ENCODE measurements at places on chromosomes 7 and 10.

DNA sequence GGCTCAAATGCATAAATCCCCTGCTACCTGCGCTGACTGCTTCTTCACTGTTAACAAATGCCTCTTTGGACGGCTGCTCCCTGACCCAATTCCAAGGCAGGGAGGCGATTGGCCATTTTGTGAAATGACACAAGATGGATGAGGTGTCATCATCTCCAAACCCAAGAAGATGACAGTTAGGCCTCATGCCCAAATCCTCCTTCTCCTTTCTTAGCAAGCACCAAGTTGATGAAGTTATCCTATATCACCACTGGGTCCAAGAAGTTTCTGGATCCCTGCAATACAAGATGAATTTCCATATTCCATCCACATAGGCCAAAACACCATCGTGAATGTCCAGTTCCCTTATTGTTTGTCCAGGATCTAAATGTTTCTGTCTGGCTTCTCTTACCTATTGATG lies 98.5 kb upstream of the RAB11FIP2 start:
- no peak for DNase-seq

DNA sequence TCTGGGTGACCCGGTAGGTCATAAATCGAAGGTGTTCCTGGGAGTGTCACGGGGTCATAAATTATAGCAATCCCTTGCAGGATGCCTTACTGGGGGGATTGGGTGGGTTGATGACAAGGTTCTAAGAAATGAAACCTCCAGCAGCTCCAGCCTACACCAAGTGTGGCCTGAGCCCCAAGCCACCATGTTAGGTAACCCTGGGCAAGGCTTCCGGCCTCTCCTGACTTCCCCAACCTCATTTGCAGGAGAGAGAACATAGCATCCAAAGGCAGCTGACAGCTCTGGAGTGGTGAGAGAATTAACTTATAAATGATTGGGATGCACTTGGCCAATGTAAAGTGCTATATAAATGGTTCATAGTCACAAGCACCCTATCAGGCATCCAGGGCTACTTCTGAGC lies 52.8 kb upstream of the TMEM273 start:
- DNase-seq: no peak

DNA sequence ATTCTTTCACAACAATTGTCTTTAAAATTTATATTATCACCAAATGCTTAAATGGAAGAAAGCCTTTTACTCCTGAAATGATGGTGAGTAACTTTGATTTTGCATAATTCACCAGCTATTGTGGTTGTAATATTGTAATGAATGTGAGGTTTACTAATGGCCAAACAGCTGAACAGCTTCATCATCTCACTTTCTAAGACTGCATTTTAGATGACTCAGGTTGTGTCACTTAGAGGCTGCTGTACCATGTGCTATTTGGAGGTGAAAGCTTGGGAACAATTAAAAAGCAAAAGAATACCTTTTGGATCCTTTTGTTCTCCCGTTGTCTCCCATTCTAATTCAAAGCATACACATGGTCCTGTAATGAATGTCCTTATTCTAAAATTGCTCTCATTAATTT lies 604.0 kb upstream of the PFKP start:
- DNase-seq: no peak

GRCh38 chr7:111264981-111265380 lies 174.1 kb downstream of the LRRN3 start:
- DNase-seq: no peak

DNA sequence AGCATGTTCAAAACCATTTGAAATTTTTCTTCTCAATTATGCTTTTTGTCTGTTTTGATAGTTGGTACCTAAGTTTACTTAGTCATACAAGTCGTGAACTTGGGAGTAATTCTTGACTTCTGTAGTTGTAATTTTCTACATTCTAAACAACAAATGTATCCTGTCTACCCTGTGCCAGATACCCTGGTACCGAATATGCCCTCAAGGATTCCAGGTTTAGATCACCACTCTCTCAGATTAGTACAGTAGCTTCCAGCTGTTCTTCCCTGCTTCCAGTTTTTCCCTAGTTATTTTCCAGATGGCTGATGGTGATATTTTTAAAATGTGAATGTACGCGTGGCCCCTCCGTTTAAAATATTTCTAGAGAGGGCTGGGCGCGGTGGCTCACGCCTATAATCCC lies 6.5 kb downstream of the STAM start:
- no peak for DNase-seq

DNA sequence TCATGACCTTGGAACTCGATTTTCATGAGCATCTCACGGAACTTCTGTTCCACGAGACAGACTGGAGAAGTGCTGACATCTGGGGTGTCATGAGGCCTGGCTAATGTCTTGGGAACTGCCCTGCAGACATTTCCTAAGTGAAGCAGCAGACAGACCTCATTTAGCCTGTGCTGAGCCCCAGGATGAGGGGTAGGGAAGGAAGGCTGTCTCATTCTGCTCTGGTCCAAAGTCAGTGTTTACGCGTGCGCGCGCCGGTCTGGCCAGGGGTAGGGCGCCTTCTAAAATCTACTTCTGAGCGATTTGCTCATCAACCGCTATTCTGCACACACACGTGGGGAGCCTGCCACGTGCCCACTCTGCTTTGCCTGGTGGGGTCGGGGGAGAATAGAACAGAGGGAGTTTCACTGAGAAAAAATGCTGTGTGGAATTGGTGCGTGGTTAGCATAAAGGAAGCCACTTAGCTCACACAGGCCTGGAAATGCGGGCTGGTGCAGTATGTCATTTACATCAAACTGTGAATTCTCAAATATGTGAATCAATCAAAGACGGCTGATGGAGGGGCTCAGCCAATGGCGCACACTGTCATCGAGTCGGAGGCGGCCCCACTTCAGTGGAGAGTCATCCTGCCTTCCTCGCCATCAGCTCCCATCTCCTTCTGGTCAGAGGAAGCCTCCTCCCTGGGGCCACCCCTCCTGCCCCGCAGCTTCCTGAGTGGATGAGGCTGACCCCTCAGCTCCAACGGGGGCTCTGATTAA lies 335.1 kb downstream of the ADARB2 start:
- DNase-seq: no peak

DNA sequence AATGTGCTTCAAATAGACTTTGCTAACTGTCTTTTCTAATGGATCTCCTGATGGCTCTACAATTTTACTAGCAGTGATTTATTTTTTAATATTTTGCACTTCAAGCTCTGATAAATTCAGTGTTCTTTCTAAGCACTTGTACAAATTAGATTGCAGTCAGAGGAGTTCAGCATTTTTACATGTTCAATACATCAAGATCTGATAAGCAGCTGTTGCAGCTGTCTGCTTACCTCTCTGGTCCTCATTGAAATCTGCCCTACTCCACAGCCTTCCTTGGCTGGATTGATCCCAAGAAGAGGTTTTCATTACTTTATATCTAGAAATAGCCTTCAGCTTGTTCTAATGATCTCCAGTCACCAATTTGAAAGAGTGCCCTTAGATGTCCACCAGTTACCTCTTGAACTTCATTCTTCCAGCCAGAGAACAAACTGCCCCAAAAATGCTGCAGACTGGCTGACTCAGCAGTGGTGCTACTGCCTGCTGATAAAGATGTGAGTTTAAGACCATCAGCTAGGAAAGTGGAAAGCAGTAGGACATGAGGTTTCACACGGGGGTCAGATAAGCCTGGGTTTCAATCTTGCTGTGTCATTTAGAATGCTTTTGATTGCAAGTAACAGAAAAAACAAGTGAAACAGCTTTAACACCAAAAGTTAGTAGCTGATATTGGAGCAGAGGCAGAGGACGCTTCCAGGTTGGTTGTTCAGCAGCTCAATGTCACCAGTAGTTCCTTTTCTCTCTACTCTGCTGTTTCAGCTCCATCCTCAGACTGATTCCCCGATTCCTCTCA lies 350.9 kb upstream of the NPVF start:
- DNase-seq: no peak

DNA sequence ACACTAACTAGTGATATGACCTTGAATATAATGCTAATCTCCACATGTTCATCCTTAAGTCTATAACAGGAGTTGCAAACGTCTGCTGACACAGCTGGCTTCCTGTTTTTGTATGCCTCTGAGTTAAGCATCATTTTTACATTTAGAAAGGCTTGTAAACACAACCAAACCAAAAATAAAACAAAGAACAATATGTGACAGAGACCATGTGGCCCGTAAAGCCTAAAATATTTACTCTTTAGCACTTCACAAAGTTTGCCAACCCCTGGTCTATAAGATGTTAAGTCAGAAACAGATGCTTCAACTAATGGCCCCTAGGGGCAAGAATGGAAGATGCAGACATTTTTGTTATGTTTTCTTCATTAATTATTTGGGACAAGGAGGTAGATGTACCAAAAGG lies 109.3 kb downstream of the CPEB3 start:
- DNase-seq: no peak

- DNase-seq: no peak
These were observed 73.7 kb downstream of the NKX6-2 start for GRCh38 chr10:132712291-132712690.

DNA sequence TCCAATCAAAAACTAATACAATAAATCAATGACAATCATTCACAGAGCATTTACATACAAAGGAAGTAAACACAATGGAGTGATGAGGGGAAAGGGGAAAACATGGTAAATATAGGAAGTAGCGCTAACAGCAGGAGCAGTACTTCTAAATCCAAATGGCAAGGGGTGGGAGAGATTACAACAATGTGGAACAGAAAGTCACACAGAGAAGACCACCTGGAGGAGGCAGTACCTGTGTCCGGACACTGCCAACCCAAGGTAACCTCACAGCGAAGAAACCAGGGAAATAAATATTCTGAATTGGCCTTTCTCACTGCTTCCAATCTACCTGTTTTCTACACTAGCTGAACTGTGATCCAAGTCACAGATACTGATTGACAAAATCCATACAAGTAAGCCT lies 58.2 kb downstream of the ABI1 start:
- DNase-seq: no peak

- no peak for DNase-seq
These were observed 77.2 kb upstream of the PALS2 start for GRCh38 chr7:24496036-24496435.

GRCh38 chr10:77463967-77464745 lies 173.5 kb downstream of the KCNMA1 start:
- DNase-seq: no peak

GRCh38 chr7:108464743-108465142 lies 8.5 kb upstream of the NRCAM start:
- no peak for DNase-seq

DNA sequence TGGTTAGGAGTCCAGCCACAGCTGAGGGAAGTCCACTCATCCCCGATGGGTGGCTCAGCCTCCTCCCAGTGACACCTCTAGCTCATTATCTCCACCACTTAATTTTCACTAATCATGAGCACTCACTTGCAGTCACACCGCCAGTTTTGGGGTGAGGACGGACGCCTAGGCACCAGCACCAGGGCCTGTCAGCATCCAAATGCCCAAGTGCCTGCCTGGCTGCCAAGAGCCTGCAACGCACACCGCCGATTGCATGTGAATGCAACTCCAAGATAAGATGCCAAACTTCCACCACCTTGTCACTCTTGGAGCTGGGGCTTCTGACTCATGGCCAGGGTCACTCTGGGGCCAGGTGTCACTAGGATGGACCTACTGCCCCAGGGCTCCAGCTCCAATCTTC lies 24.4 kb upstream of the SMARCD3 start:
- DNase-seq: no peak

DNA sequence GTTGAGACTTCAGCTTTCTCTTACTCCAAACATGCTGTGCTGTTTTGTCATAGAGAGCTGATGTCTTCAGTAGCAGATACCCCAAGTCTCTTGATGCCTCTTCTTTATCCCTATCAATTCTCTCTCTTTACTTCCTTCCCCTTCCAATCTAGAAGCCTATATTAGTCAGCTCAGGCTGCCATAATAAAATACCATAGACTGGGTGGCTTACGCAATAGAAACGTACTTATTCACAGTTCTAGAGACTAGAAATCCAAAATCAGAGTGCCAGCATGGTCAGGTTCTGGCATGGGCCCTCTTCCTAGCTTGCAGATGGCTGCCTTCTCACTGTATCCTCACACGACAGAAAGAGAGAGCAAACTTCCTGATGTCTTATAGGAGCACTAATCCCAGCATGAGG lies 9.0 kb upstream of the GARS1 start:
- no peak for DNase-seq

GRCh38 chr10:79940431-79940830 lies 8.5 kb downstream of the SFTPD start:
- no peak for DNase-seq

GRCh38 chr7:152158801-152159587 lies 133.5 kb downstream of the GALNT11 start:
- DNase-seq: no peak

DNA sequence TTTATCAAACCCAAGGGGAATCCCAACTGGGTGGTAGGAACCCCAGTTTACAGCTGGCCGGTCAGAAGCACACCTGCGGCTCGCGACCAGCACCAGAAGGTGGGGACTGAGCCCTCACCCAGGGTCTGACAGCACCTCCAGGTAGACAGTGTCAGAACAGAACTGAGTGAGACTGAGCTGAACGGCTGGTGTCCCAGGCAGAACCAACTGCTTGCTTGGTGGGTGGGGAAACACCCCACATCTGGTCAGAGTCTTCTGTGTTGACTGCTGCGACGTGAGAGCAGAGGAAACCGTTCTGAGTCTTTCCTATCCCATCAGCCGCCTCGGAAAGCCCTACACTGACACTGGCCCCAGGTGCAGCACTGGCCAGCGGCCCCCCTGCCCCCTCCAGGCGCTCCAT lies 160.7 kb downstream of the MAD1L1 start:
- no peak for DNase-seq

GRCh38 chr7:82548141-82548688 lies 104.6 kb upstream of the CACNA2D1 start:
- no peak for DNase-seq

DNA sequence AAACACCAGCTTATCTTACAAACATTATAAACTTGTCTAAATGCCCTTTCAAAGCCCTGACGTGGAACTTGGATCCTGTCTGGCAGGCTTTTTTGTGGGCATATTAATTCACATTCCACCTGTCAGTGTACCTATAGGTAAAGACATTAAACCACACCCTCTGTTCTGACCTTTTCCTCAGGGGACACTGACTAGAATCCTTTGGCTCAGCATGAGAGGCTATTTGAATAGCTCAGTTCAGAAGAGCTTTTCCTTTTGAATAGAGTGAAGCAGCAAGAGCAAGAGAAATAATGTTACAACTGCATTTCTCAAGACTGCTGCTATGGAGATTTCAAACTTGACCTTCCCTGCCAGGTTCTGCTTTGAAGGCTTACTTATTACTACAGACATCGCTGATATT lies 76.9 kb downstream of the CYP51A1 start:
- DNase-seq: no peak

DNA sequence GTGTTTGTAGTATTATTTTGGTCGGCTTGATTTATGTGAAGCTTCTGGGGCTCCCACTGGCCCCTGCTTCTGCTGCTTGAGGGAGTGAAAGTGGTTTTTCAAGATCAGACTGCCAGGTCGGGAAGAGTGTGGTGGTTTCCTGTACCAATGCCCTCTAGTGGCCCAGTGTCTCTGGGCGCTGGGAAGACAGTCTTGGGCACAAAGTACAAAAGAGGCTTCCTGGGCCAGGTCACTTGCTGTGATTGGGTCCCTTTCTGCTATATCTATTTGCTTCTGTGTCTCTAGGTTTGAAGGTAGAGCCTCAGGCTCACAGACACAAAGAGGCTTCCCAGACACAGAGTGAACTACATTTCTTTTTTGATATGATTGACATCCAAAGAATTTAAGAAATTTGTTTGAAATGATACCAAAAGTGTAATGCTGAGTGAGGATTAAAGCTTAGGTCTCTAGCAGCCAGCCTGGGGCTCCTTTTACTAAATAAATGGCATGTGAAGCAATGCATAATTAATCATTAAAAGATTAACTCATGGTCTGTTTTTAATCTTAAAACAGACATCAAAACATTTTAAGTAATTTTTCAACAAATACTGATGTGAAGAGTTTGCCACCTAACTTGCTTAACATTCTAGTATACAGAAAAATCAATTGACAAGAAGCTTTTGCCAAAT lies 36.3 kb downstream of the ABCB1 start:
- no peak for DNase-seq
